Tongue (tissue), 3 donors: ENCODE measurements at places on chromosomes 7 and 10.

DNA sequence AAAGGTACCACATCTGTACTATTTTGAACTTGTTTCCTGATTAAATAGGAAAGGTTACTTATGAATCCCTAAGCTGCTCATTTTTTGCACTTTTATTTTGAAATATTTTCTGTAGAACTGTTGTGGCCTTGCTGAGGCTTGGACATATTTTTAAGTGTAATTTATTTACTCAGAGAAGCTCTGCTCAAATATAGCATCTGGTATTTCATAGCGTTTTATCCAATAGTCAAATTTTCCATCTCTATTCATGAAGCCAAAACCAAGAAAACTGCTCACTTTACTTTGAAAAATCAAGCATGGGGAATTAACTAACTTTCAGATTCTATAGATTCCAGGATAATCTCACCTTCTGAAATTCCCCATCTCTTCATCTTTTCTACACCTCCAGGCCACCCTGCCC is 6.6 kb upstream of the FAM3C start:
- DNase-seq = peak; percentile 38

GRCh38 chr7:101093906-101094305 is 8.6 kb downstream of the TRIM56 start:
- no peak for DNase-seq

- no peak for DNase-seq
Observed at GRCh38 chr10:52129410-52130178, 184.5 kb upstream of the DKK1 start.

GRCh38 chr7:69309601-69310000 is 288.7 kb upstream of the AUTS2 start:
- no peak for DNase-seq

DNA sequence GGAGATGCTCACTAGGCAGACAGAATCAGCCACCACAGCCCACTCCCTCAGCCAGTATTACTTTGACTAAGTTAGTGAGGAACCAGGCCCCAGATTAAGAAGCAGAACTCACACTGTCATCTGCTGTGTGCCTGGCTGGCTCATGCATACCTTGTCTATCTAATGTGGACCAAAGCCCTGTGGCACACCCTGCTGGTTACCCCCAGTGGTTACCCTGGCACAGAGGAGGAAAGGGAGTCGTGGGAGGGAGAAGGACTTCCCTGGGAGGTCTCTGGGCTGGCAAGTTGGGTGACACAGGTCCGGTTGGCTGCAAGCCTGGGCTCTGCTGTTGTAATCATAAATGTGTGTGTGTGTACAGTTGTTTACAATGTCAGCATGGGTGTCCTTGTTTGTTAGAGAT is 7.5 kb upstream of the SH2D4B start:
- no peak for DNase-seq

DNA sequence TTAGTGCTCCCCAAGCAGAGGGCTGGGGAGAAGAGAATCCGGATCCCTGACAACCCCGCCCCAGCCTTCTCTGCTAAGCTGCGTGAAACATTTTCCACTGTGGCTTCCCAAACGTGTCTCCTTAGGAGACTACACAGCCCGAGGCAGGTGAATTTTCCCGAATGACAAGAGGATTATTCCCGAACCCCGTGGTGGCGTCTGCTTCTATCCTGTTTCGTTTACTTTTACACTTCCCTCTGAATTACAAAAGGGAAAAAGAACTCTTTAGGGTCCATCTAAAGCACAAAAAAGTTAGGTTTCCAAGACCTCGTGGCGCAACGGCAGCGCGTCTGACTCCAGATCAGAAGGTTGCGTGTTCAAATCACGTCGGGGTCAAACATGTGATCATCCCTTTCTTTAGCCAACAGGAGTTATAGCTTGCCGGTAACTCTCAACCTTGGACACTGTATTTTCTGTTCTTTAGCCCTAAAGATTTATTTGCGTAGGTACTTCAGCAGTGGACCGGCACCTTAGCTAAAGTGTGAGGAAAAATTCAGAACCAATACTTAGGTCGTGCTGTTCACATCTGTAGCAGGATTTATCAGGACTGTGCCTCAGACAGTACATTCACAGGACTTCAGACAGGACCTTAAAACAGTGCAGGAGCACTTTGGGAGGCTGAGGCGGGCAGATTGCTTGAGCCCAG is 3.2 kb upstream of the ZNF789 start:
- no peak for DNase-seq
